Right forelimb (tissue), 1 donor: ENCODE measurements at places on chromosomes 16 and 17.

DNA sequence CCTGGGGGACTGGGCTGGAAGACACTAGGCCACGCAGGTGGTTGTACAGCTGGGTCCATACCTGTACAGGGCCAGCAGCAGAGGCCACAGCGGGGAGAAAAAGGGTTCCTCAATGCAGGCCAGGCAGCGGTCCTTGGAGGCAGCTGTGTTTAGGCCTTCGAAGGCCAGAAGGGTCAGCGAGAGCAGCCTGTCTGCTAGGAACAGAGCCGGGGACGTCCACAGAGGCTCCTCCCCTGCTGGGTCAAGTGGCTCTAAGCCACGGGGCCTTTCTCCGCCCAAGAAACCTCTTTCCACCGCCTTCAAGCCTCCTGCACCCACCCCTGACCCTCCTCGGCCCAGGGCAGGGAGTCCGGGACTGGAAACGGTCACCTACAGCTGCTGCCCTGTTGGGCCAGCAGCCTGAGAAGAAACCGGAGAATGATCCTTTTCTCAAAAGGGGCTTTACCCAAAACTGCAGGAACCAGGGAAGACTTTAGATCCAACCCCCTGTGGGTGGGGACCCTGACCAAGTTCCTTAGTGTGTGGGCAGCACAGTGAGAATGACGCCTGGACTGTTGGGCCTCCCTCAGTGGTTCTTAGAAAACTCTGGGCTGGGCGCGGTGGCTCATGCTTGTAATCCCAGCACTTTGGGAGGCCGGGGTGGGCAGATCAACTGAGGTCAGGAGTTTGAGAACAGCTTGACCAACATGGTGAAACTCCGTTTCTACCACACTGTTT is 8.4 kb upstream of the SPATA2L start:
- DNase-seq: no peak

DNA sequence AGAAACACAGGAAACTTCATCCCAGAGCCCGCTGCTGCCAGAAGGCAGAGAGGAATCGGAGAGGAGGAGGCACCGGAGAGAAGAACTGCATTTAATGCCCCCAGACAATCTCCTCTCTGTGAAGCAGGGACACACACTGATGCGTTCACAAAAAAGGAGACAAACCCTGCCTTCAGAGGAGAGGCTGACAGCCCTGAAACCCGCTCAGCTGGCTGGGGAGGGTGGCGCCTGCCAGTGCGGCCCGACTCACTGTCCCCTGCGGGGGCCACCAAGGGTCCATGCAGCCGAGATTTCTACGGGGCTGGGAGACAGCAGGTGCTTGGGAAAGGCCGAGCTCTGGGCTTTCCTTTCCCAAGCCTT is 21.9 kb upstream of the CACNG1 start:
- DNase-seq: no peak

GRCh38 chr16:5642436-5642835 is 544.8 kb upstream of the EEF2KMT start:
- no peak for DNase-seq

DNA sequence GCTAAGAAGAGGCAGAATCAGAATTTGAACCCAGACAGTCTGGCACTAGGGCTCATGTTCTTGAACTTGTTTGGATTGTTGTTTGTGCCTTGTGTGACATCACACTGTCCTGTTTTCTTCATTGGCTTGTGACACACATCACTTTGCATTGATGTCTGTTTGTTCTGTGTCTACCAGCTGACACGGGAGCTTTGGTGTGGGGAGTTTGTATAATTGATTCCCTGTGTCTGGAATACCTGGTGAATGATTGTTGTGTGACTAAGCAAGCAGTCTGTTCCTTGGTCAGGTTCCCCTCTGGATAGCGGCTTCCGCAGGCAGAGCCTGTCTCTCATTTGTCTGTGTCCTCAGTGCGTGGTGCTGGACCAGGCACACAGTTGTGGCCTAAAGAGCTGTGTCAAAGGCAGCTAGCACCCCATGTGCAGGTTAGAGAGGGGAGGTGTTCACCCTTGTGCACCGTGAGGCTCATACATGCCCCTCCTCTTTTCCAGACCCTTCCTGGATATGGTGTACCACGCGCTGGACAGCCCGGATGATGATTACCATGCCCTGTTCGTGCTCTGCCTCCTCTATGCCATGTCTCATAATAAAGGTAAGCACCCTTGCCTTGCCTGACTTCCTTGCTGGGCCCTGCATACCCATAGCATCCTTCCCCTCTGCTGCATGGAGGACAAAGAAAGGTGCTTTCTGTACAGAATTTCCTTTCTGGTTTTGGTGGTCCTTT is 80.1 kb downstream of the CLEC16A start:
- no peak for DNase-seq

DNA sequence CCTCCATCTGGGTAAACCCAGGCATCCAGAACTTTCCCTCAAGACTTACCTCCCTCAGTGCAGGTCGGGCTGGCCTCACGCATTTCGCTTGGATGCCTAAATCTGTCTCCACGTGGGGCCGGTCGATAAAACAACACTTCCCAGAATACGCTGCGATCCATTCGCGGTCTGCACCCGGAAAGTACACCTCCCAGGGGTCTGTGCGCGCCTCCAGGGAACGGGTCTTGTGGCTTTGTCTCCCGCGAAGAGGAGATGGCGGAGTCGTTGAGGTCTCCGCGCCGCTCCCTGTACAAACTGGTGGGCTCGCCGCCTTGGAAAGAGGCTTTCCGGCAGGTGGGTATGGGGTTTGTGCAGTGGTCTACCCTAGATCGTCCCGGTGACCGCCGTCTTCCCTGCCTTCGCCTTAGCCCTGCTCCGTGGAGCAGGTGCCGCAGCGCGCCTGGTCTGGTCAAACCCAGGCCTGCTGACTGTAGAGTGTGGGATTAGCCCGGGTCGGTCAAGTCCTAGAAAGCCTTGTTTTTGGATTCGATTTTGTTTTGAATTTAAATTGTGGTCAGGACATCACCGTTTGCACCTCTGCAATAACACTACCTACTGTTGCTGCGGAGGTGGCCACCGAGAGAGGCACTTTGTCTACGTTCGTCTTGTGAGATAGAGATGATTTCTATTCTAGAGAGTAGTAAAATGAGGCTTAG is at the start of gene RPAIN:
Gene RPAIN (plus strand): TSS at position 224 of the 695 bp plus-strand sequence. CDS start 29 bp downstream, at position 253.
- DNase-seq: no peak

- DNase-seq: no peak
Measured at GRCh38 chr17:62657145-62657665, 29.7 kb downstream of the MRC2 start.

DNA sequence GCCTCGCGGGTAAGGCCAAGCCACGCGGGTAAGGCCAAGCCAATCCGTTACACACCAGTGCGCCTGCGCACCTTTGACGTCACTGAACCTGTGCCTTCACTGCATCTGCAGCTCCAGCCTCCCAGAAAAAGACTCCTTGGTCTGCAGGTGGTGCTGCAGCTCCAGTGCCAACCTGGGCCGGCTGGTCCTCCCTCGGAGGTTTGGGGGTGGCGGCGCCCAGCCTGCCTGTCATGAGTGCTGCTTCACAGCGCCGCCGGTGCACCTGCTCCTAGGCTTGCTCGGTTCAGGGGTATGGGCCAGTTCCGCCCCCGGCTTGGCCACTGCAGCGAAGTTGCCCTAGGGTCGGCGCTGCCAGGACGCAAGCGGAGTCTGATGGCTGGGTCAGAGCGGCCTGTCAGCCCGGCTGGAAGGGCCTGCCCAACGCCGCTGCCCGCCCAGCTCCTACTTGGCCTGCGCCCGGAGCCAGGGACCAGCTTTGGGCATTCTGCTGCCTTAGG is 146.6 kb downstream of the USP22 start:
- DNase-seq: no peak

DNA sequence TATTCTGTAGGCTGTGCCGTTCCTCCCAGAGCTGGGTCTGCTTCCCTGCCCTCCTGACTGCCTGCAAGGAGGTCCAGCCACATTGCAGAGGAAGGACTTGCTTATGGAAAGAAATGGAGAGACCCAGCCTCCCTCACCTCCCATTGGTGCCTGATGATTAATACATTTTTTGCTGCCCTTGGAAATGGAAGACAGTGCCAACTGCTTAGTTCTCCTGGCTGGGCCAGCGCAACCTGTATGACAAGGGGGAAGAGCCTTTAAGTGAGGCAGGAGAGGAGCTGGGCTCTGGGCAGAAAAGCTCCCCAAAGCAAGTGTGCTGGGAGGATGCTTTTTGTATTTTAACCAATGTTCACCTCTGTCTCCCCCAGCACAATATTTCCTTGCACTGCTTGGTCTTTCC is 238.5 kb downstream of the SOX9 start:
- DNase-seq: no peak

GRCh38 chr17:81713556-81714411 is 1.7 kb downstream of the SLC25A10 start:
- DNase-seq: no peak

- peak; percentile 50 for DNase-seq
Measured at GRCh38 chr16:29926711-29927052, 656 bp upstream of the KCTD13 start.

DNA sequence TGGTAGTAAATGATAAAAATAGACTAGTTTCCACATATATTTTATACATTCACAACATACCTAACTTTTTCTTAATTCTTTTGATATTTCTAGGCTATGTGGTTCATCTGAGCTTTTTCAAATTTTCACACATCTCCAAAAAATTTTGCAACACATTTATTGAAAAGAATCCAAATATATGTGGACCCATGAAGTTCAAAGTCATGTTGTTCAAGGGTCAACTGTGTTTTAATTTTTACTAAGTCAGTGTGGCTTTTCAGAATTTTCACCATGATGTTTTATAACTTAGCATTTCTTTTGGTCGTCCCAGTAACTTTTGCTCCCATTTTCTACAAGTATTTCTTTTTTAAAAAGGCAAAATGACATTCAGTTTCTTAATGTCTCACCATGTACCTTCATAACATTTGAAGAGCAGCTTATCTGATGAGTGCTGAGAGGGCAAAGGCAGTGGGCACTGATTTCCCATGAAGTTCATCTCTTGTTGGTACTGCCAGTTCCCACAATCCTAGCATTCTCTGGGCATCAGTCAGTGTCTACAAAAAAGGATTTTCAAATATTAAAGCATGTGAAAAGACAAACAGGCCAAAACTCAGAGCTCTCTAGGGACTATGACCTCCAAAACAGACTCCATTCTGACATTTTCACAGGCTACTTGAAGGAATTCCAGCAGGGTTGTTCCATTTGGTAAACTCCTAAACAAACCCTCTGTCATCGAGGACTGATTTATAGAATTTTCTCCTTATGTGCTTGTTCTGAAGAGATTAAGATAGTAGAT is 80.3 kb downstream of the MRTFB start:
- DNase-seq: no peak

GRCh38 chr17:6305613-6306360 is 129.1 kb downstream of the AIPL1 start:
- DNase-seq: no peak

DNA sequence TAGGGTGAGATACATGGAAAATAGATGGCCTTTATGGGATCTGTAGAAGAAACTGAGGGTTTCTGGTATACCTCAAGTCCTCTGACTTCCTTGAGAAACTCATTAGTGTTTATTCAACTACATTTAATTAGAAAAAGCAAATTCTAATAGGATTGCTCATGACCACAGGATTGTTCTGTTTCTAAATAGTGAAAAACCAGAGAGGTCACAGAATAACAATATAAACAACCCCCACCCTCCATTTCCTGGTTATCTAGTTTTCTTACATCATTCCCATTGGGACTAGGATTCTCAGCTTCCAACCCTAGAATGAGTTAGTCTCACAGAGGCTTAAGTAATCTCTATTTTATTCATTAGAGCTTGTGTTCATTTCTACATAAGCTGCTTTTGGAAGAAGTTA is 30.0 kb downstream of the SF3B3 start:
- DNase-seq: no peak

GRCh38 chr17:57615836-57616757 is 129.0 kb downstream of the CCDC182 start:
- no peak for DNase-seq

- no peak for DNase-seq
Measured at GRCh38 chr16:80720804-80721371, 83.5 kb downstream of the CDYL2 start.
